ENCODE measurements at places on chromosomes 5 and 9.

DNA sequence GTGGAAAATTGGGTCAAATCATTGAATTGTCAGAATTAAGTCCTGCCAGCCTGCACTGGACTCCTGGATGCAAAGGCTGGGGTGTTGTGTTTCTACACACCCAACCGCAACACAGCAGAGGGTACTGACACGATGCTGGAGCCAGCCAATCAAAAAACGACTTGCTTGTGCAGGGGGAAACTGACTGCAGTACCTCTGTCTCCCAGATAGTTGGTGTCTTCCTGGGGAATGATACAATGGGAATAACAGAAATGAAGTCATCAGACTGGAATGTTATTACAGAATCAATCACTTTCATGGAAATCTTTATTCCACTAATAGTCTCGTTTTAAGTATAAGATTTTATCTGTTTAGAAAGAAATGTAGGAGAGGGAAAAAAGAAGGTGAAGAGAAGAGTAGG lies 330.3 kb downstream of the MLLT3 start:
- no peak for DNase-seq

- no peak for DNase-seq
Measured at GRCh38 chr9:101626295-101626694, 31.5 kb upstream of the PPP3R2 start.

GRCh38 chr5:17096952-17097695 lies 120.3 kb upstream of the BASP1 start:
- no peak for DNase-seq

DNA sequence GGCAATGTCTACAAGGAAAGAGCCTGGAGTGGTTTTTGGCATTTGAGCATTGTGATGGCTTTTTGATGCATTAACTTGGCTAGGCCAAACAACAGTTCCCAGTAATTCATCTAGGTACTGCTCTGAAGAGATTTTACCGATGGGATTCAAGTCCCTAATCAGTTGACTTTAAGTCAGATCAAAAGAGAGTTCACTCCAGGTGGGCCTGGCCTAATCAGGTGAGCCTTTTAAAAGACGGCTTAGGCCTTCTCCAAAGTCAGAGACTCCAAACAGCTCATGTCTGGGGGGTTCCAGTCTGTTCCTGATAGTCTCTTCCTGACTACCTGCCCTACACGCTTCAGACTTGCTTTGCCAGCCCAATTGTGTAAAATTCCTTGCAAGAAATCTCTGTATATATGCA lies 53.7 kb downstream of the RIGI start:
- no peak for DNase-seq

DNA sequence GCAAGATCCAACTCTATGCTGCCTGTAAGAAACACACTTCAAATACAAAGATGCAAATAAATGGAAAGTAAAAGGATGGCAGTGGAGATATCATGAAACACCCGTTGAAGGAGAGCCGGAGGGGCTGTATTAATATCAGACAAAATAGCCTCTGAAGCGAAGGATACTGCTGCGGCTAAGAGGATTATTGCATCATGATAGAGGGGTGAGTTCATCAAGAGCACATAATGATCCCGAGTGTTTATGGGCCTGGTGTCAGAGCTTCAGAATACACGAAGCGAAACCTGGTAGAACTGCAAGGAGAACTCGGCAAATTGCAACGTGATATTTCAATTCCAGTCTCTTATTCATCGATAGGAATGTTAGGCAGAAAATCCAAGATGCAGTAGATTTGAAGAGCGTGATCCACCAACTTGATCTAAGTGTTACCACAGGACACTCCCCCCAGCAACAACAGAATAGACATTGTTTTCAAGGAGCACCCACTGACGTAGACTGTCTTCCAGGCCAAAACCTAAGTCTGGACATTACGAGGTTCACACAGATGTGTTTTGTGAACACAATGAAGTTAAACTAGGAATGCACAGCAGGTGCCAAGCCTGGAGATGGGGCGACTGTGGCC lies 27.7 kb upstream of the QSOX2 start:
- DNase-seq, result no peak

- DNase-seq, result no peak
Measured at GRCh38 chr5:80103371-80103770, 68.2 kb downstream of the THBS4 start.

DNA sequence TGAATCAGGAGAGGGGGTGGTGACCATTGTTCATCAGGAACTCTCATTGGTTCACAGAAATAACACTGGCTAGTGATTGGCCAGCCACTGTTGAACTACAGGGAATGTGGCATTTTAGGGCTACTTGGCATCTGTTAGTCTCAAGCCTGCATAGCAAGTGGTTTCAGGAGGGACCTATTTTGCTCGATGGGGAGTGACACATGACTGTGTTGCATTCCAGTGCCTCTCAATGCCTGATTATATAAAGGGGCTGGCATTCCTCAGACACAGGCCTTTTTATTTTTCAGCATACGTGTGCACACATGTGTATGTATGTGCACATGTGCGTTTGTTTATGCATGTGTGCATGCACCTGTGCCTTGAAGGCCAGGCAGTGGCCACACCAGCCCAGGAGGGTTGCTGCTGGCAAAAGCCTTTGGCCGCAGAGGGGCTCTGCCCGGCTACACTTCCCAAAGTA lies 23.2 kb downstream of the FGD3 start:
- no peak for DNase-seq

- no peak for DNase-seq
Measured at GRCh38 chr5:149161026-149161687, 19.9 kb downstream of the ABLIM3 start.

DNA sequence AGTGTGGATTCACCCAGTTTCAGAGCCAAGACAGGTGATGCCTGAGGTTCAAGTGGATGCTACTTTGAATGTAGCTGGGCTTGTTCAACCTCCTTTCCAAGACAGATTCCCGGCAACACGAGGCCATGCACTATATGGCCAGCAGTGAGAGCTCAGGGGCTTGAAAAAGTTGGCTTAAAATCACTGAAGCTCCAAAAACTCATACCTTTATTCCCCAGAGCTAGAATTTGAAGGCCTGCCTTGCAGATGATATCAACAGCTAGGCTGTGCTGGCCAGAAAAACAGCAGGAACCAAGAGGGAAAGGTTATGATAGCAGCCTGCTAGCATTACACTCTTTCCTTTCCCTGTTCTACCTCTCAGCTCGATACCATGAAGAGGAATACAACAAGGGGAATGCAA lies 120.2 kb upstream of the DAB2 start:
- DNase-seq, result no peak

DNA sequence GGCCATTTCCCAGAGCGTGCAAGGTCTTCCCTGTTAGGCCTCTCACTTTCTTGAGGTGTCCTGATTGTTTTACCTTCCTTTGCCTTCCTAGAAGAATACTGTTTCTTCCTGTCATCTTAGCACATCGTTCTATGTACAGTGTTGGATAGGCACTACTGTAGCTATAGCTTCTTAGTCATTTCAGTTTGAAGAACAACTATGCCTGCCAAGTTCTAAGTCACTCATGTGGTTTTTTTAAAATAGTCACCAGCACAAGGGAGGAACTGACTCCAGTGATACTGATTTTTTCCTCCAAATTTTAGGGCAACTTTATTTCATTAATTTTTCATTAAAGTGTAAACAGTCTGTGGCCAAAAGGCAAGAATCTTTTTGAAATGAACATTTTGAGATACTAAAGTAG lies 122.4 kb upstream of the NR5A1 start:
- no peak for DNase-seq
